H4 (cell line): ENCODE measurements at places on chromosomes 1 and 21.
A peak's percentile ranks its signal among the peaks of the same experiment; 100 is the strongest.

GRCh38 chr1:166597516-166597915 lies 241.8 kb upstream of the POGK start:
- no peak for DNase-seq

GRCh38 chr1:43936431-43937151 lies 3.0 kb downstream of the ARTN start:
- DNase-seq, result no peak

GRCh38 chr1:43842175-43842498 lies 91.5 kb upstream of the ARTN start:
- no peak for DNase-seq

- DNase-seq, result no peak
Measured at GRCh38 chr1:205824180-205824579, 11.2 kb upstream of the SLC41A1 start.

DNA sequence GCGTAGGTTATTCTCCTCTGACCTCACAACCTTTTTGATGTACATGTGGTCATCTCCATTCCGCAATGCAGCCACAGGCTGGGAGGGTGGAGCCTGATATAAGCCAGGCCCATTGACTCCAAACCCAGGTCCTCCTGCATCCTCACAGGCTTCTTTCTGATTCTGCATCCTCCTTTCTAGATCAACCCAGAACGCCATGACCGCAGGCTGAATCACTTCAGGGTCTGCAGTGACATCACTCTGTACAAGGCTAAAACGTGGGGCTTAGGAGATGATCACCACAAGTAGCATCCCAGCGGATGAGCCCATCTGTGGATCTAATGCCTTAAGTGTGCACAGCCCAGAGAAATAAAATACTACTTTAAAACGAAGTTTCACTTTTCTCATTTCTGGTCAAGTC lies 16.1 kb downstream of the EBNA1BP2 start:
- DNase-seq, result no peak

DNA sequence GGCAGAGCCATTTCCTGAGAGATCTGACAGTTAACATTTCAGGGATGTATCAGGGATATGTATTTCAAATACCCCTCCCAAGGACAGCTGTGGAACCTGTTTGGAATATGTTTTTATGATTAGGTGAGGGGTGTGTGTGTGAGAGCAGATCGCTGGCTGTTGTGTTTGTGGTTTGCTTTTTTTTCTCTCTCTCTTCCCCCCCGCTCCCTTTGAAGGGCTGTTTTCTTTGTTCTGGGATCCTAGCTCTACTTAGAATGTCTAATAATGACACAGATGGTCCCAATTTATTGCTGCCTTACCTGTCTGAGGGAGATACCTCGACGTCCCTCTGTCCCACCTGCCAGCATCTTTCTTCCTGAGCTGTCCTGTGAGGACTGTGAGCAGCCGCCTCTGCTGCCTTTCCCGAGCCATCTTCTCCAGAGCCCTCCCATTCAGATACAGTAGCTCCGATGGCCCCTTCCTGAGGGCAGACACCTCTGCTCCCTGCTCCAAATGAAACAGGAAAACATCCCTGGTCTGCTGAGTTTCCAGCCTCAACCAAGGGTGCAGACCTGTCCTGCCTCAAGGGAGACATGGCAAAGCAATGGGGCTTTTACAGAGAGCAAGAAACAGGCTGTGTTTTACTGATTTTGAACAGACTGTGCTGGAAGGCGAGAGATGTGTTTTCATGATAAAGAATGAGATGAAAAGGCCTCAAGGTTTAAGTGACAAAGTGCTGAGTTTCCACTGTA lies 138.0 kb upstream of the TNR start:
- no peak for DNase-seq

DNA sequence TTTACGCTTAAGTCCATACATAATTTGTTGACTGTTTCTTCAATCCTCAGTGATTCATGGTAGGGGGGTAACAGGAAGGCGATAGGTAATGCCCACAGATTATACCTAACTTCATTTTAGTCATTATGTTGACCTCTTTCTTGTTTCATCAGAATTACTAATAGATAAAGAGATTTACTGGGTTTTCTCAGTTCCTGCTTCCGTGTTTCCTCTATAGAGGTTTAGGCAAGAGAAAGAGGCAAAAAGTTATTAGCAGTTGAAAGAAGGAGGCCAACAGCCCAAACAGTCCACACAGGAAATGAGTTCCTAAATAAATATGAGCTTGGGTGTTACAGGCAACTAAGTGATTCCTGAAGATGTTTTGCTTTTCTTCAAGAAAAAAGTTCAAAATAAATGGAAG lies 17.9 kb upstream of the CLCA1 start:
- DNase-seq, result no peak

- no peak for DNase-seq
Measured at GRCh38 chr1:246765521-246765920, 41.3 kb downstream of the SCCPDH start.

GRCh38 chr21:27649762-27650161 lies 682.9 kb upstream of the ADAMTS5 start:
- no peak for DNase-seq

DNA sequence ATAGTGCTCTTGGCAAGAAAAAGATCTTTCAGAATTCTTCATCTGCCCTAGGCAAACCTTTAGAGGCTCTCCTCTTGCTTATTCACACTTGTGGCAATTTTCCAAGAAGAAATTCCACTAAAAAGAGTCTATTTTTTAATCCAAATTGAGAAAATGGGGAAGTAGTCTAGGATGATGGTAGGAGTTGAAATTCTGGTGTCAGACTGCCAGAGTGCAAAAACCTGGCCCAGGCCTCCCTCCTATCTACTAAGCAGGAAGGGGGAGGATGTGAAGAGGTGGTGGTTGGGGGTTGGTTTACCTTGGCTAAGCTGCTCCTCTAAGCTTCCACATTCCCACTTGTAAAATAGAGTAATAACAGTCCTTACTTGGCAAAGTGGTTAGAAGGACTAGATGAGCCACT lies 120.6 kb upstream of the KCNJ15 start:
- DNase-seq, result no peak

- DNase-seq, result no peak
Measured at GRCh38 chr1:205664399-205665017, 15.8 kb downstream of the SLC45A3 start.

- DNase-seq, result no peak
Measured at GRCh38 chr1:38815903-38816627, 43.5 kb downstream of the RRAGC start.

- peak; percentile 82 for DNase-seq
Measured at GRCh38 chr1:154445040-154445472, 39.9 kb downstream of the IL6R start.

- peak; percentile 88 for DNase-seq
Measured at GRCh38 chr1:63124666-63125191, 197.6 kb upstream of the FOXD3 start.

DNA sequence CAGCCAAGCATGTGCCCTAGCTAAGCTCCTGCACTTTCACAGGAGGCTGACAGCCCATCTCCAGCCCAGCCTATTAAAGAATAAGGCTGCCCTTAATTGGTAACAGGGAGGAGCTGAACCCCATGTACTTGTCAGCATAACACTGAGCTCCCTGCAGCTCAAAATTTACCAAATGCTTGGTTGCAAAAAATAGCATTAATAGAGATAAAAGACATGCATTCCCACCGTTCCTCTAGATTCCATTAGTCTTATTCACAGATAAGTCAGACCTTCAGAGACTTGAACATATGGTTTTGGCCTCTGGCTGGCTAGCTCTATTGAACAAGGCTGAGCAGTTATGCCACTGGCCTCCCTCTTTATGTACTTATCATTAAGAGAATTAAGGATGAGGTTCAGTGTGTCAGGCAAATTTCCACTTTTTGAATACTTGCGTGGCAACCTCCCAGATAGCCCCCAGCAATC lies 29.2 kb downstream of the OLFML3 start:
- DNase-seq, result no peak

- DNase-seq, result no peak
Measured at GRCh38 chr21:28550057-28550825, 442.4 kb downstream of the LTN1 start.

DNA sequence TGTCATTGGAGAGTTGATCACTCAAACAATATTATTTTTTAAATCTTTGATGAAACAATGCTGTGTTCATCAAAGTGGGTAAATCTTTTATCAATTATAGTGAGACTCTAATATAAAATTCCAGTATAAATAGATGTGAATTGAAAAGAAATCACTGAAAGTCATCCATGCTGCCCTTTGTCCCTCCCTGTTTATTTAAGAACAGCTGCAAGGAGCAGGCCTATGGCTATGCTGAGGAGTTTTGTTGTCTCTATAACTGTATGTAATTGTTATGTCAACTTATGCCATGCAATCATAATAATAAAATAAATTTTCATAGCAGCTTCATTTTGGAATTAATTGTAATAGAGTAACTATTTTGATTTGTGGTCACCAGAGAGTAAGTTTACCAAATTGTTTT lies 1272.4 kb upstream of the ADGRL4 start:
- DNase-seq, result no peak

DNA sequence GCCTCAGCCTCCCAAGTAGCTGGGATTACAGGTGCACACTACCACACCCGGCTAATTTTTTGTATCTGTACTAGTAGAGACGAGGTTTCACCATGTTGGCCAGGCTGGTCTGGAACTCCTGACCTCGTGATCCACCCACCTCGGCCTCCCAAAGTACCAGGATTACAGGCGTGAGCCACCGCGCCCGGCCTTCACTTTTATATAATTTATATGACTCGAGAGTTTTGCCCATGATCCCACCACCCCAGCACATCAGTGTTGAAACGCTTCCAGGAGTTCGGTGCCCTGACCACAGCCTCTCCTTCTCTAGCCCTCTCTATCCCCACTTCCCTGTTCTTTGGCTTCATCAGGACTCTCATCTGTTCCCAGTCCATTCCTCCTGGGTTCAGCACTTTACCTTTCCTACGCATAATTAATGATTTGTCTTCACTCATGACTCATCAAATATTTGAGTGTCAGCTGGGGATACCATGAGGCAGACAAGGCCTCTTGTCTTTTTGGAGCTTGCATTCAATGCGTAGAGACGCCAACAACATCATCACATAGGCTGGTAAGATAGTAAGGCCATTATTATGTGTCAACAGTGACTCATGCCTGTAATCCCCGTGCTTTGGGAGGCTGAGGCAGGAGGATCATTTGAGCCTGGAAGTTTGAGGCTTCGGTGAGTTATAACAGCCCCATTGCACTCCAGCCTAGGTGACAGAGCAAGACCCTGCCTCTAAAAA lies 1.4 kb downstream of the PMF1 start:
- no peak for DNase-seq

- DNase-seq, result no peak
Measured at GRCh38 chr1:3762873-3763228, 9.7 kb upstream of the SMIM1 start.

GRCh38 chr21:42287193-42288083 lies 27.8 kb downstream of the TFF3 start:
- DNase-seq, result no peak

DNA sequence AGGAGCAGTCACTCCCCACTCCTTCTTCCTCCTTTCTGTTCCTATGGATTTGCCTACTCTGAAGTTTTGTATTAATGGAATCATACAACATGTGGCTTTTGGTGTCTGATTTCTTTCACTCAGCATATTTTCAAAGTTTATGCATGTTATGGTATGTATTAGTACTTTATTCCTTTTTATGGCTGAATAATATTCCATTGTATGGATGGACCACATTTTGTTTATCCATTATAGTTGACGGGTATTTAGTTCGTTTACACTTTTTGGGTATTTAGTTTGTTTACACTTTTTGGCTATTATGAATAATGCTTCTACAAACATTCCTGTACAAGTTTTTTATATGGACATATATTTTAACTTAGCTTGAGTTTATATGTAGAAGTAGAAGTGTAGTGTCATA lies 113.1 kb downstream of the PCBP3 start:
- no peak for DNase-seq

DNA sequence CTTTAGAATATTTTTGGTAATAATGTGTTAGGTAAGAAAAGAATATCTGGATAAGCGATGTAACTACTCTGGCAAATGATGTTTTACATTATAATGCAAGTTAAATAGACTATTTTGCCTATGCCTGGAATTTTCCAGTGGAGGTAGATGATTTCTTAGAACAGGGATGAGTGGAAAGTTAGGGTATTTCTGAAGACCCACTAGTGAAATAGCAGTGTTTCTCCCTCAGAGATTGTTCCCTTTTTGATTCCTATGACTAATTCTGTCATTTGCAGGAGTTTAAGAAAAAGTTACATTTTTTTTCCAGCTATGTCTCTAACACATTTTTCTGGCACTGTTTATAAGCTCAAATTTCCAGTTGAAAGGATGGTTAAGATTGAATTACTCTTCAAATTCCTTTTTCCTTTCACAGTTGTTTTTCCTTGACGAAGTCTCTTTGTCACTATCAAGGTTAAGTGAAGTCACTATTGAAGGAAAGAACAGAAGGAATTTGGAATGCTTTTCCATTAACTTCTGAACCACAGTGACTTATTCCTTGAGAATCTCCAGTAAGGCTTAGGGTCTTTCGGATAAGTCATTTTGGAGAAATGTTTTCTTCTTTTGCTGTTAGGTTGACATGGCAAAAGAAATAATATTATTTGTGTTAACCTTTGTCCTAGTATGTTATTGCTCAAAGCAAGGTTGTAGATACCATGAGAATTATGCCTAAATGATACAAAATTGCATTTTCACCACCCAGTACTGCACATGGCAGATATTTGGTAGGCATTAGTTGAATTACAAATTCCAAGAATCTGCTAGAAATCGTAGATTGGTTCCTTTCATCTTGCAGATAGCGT lies 42.9 kb upstream of the ZNF326 start:
- DNase-seq, result no peak

DNA sequence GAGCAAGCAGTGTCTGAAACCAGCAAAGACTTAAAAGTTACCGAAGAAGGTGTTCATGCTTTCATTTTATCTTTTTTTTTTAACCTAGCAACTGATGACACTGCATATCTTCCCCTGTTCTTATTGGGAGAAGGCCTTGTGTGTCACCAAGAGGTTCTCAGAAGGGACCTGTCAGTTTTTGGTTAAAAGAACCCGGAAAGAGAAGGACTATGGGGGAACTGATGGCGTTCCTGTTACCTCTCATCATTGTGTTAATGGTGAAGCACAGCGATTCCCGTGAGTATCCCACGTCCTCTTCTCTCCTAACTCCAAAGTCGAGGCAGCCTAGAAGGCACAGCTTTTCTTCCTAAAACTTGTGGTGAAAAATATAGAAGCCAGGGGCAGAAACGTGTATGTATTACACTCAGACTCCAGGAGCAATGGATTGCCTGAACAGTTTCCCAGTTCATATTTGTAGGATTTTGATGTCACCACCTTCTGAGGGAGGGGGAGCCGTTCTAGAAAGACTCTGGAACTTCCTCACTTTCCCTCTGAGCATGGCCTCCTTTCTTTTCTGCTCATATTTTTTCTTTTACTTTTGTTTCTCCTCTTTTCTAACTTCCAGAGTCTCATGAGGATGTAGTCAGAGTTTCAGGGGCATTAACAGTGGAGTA lies at the start of gene MR1:
Gene MR1 (plus strand): TSS at position 185 of the 653 bp plus-strand sequence. CDS start 25 bp downstream, at position 210.
- DNase-seq, result peak; percentile 74

- DNase-seq, result peak; percentile 93
Measured at GRCh38 chr1:159881622-159882526, 18.1 kb downstream of the CFAP45 start.

DNA sequence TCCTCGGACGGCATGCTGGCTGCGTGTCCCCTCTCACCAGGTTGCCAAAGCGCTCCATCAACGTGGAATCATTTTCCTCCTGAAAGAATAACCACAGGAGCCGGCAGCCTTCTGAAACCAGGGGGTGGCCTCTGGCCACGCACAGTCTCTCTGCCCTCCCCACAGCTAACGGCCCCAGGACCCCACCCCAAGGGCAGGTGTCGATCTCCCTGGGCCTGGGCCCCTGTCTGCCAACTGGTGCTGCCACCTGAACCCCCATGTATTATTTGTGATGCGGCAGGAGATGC lies 46.1 kb downstream of the KCNAB2 start:
- DNase-seq, result no peak
